Activated T-helper 1 cell treated with anti-CD3 and anti-CD28 coated beads, Interleukin-12 subunit alpha, Interleukin-12 subunit beta, Interleukin-2, Interleukin-4 antibody, amounts not matched to agents 30 ng/mL and 10 ng/mL and 1 ng/mL, durations not matched to agents 14 hours and 24 hours and 36 hours (primary cell): ENCODE measurements at places on chromosomes 1 and 21. TPM values are rescaled to one million over a fixed set of nuclear protein-coding genes. Genes with fewer than 3 reads are reported as not detected.

DNA sequence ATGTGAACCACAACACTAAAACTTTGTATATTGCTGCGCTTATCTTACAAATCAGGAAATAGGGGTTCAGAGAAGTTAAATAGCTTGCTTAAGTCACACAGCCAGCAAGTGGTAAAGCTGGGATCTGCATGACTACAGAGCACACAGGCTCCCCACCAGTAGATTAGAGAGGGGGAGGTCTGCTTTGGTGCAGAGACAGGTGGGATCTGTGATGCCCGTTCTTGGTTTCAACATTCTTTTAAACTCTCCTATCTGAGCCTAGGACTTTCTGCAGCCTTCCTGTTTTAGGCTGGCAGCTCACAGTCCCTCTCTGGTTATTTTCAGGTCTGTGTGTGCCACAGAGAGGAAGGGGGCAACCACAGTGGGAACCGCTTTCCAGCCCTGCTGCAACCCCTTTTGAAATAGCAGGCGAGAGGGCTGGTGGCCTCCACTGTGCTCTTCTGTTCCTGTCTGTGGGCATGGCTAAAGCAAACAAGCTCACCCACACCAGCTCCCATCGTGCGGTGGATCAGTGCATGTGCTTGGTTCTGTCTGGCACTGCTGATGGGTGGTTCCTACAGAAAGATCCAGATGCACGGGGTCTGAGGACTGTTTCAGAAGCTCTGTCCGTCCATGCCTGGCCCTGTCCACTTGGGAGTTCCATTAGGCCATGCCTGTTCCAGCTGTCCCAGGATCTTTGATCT lies 1.7 kb upstream of the IL6R start:
- DNase-seq: no peak

DNA sequence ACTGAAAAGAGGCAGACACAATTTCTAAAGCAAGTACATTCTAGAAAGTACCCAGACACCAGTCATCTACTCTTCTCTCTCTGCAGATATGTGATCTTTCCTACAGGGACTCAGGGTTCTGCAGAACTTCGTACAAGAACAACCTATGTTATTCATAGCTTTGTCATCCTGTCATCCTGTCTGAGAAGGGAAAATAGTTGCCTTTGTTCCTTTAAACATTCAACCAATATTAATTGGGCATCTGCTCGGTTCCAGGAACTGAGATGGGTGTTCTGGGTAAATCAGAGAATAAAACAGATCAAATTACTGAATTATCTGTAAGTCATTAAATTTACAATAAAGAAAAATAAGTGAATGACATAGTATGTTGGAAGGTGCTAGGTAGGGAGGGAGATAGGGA lies 504.9 kb downstream of the MATN1 start:
- DNase-seq: no peak

DNA sequence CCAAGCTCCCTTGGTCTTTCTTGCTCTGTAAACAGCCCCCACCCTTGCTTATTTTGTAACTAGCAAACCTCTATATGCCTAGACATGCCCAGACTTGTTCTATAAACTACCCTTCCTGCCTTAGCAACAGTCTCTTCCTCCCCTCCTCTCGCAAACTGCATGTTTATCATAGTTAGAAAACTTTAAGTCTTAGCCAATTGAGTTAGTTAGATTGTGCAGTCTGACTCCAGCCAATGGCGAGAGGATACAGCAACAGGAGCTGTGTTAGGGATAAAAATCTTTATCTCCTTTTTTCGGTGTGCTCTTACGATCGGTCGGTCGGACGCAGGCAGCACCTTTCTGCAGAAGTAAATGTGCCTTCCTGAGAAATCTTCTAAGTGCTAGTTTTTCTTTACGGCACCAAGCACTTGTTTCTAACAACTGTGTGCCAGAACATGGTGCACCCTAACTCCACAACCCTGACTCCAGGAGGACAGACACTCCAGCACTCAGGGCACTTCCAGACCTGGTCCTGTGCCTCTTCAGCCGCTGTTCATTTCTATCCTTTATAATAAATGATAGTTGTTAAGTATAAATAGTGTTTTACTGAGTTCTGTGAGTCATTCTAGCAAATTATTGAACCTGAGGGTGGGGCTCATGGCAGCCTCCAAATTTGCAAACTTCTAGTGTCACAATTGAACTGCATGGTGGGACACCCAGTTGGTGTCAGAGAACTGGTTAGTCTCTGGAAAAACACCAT lies 25.7 kb upstream of the GNG4 start:
- no peak for DNase-seq

- DNase-seq: no peak
Observed at GRCh38 chr1:81660286-81660685, 140.4 kb upstream of the ADGRL2 start.

- DNase-seq: no peak
Observed at GRCh38 chr1:19373211-19374082, 61.3 kb downstream of the SLC66A1 start.

- no peak for DNase-seq
Observed at GRCh38 chr1:228477263-228477662, 9.9 kb upstream of the RNF187 start.

GRCh38 chr1:193730017-193730416 lies 543.6 kb upstream of the B3GALT2 start:
- no peak for DNase-seq

GRCh38 chr1:248756151-248756550 lies 592 bp upstream of the LYPD8 start:
- no peak for DNase-seq

The PPIAL4G gene
- total RNA-seq: 0.05 TPM in 1 of 2 replicates, not detected in the other

The TNFSF18 gene
- total RNA-seq: not detected in 2 replicates

The CLCA4 gene
- not detected in 2 replicates for total RNA-seq

The KIF2C gene
- 68.7 and 72.9 TPM in 2 replicates for total RNA-seq

The FCRL1 gene
- total RNA-seq: not detected in 2 replicates
